Stimulated activated CD4-positive, alpha-beta T cell treated with anti-CD3 and anti-CD28 coated beads, Interleukin-4, amount 100 ng/mL, for 4 hours (primary cell): ENCODE measurements at places on chromosomes 2 and 18.

GRCh38 chr2:133004623-133005022 is 334.6 kb upstream of the LYPD1 start:
- no peak for DNase-seq

DNA sequence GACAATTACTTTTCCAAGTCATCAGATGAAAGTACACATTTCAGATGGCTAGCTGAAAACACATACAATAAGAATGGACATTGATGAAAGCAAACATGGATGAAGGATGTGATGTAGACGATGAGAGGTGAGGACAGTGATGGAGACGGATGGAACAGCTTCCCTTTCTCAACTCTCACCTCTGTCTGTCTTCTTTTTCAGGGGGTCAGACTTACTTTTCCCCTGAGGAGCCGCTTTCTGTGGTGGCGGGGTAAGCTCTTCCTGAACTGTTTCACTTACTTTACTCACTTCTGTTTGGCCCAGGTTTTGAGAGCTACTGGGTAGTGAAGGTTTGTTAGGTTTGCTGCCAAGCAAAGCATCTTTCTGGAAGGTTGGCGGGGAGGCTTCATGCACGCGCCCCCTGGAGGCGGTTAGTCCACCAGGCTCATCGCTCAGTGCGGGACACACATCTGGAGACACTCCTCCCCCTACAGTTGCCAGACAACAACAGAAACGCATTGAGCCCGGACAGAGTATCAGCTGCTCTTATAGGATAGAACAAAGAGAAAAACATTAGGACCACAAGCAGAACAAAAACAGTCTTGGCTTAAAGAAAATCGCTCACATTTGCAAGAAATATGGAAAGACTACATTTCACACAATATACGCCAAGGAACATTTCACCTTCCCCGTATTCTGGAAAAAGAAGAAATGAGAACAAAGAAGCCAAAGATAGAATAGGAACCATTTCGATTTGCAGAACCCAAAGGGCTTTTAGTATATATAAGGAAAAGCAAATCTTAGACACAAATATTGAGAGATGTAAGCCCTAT is 90.5 kb downstream of the MYOM1 start:
- peak; percentile 74 for DNase-seq

- DNase-seq, result no peak
Measured at GRCh38 chr2:232338759-232339106, 39.8 kb upstream of the ALPP start.

DNA sequence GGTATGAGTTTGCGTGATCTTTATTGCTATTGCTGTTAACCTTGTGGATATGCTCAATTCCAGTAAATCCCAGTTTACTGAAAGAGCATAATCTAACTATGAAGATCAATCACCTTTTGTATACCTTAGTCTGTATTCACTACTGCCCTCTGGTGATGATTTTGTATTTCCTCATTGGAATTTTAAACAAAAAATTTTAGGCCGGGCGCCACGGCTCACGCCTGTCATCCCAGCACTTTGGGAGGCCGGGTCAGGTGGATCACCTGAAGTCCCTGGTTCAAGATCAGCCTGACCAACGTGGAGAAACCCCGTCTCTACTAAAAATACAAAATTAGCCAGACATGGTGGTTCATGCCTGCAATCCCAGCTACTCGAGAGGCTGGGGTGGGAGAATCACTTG is 5.1 kb downstream of the COMMD1 start:
- no peak for DNase-seq

DNA sequence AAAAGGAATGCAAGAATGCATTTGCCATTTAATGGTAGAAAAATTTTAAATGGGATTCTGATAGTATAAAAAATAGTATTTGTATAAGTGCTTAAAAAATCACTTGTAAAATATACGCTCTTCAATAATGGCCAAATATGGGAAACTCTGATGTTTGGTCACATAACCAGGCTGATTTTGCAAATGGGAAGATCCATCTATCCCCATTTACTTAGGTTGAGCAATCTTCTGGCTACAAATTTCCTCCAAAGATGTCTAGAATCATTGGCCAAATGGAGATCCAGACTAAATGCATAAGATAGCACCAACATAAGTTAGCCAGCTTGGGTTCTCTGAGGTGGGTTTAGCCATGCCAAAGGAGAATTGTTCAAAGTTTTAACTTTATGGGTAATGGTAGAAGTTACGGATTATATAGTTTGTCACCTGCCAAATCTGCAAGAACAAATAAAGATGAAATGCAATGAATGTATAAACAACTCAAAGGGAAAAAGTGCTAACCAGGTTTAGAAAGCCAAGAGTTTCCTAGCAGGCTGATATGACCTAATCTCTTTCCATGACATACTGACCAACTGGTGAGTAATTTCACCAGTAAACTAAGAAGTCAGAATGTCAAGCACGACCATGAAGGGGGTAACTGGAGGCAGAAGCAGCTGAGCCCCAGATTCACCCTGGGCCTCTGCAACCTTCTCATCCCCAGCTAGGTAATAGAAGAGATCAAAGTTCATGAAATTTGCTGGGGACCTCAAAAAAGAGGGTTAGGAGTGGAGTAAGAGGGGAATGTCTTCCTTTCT is 10.0 kb downstream of the RHOB start:
- no peak for DNase-seq

DNA sequence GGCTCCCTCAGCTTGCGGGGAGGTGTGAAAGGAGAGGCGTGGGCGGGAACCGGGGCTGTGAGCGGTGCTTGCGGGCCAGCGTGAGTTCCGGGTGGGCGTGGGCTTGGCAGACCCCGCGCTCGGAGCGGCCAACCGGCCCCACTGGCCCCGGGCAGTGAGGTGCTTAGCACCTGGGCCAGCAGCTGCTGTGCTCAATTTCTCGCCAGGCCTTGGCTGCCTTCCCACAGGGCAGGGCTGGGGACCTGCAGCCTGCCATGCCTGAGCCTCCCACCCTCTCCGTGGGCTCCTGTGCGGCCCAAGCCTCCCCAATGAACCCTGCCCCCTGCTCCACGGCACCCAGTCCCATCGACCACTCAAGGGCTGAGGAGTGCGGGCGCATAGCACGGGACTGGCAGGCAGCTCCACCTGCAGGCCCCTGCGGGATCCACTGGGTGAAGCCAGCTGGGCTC is 48.2 kb downstream of the RNF138 start:
- DNase-seq, result no peak

DNA sequence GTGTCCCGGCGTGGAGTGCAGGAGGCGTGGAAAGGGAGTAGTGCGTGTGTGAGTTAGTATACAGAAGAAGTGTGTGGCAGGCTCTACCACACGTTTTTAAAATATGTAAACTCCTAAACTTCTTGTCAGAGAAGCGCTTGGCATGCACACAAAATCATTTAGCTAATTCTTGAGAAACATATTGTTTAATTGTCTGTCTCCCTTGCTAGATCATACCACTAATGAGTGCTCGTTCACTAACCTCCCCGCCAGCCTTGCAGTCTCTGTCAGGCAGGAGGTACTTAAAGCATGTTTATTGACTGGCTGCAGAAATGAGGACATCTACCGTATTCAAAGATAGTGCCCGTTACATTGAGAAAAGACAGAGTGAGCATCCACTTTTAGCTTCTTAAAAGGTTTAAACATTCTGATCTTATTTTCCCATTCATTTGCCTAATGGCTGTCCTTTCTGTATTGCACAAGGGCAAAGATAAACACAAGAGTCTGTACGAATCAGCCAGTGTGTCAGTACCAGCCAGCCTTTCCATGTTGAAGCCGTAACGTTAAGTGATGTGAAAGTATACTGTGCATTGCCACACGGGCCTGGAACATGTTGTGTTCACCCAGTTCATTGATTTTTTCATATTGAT is 41.4 kb downstream of the TRAPPC12 start:
- DNase-seq, result no peak

GRCh38 chr2:185284696-185285095 is 453.9 kb upstream of the FSIP2 start:
- DNase-seq, result no peak

DNA sequence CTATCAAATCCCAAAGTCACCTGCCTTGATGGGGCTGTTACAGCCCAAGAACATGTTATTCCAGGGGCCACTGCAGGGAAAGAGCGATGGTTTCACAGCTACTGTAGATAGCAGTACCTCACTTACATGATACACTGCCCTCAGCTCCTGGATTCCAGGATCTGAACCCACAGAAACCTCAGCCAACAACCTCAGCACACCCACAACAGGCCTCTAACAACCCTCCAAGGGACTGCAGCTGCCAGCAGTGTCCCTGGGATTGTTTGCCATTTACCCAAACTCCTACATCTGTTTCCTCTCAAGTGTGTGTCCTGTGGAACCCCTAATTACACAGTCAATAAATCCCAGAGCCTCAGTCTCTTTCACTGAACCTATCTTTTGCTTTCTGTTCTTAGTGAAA is 28.2 kb downstream of the OSBPL1A start:
- no peak for DNase-seq

- no peak for DNase-seq
Measured at GRCh38 chr2:62410015-62410453, 96.0 kb downstream of the TMEM17 start.

- DNase-seq, result no peak
Measured at GRCh38 chr2:237961637-237962036, 5.2 kb upstream of the UBE2F start.

GRCh38 chr2:241074901-241075540 is 27.1 kb downstream of the MTERF4 start:
- no peak for DNase-seq

GRCh38 chr2:37645836-37646235 is 25.6 kb downstream of the CDC42EP3 start:
- DNase-seq, result no peak

GRCh38 chr18:55830544-55830943 is 242.6 kb upstream of the TCF4 start:
- no peak for DNase-seq

DNA sequence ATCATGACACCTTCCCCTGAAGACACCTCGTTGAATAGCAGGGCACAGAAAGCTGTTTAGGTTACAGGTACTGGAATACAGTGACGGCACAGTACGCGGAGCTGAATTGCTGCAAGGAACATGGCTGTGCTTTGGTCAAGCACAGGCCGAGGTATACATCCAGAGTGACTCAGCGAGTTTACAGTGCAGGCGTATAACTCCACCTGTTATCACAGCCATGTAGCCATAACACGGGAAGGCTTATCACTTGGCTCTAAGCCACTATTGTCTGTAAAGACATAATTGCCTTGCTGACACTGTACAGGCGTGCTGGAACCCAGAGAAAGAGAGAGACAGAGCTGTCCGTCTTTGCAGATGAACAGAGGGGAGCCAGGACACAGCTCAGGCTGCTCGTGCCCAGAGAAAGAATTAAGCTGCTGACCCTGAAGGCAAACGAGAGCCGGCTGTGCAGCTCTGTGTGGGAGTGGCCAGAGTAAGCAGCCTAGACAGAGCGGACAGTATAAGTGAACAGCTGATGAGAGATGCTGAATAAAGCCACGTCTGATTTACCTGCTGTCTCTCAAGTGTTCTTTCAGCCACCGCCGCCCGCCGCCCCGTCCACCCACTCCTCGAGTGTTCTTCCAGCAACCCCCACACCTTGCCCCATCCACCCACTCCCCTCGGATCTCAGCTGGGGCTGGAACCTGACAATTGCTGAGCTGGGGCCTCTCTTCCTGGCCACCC is 87.3 kb upstream of the PPP1CB start:
- DNase-seq, result no peak

DNA sequence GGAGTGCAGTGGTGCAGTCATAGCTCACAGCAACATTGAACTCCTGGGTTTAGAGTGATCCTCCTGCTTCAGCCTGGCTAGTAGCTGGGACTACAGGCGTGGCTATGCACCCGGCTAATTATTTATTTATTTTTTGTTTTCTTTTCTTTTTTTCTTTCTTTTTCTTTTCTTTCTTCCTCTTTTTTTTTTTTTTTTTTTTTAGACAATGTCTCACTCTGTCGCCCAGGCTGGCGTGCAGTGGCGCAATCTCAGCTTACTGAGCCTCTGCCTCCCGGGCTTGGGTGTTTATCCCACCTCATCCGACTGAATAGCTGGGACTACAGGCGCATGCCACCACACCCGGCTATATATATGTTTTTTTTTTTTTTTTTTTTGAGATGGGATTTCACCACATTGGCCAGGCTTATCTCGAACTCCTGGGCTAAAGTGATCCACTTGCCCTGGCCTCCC is 1.4 kb upstream of the ANXA4 start:
- DNase-seq, result no peak

- DNase-seq, result no peak
Measured at GRCh38 chr2:175871331-175872004, 130.6 kb downstream of the LNPK start.

DNA sequence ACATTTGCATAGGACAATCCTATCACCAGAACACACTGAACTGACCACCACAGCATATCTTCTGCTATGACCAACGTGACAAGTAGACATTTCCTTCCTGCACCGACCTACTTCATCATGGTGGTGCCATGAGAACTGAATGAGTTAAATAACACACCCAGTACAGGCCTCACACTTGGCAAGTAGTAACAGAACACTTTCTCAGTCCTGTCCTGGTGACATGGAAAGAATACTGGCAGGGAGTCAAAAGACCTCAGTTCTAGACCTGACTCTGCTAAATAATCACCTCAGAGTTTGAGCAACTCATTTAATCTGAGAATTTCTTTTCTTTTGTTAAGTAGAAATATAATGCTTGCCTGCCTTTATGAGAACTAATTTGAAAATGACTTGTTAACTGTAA is 186.3 kb upstream of the SMAD7 start:
- DNase-seq, result no peak

DNA sequence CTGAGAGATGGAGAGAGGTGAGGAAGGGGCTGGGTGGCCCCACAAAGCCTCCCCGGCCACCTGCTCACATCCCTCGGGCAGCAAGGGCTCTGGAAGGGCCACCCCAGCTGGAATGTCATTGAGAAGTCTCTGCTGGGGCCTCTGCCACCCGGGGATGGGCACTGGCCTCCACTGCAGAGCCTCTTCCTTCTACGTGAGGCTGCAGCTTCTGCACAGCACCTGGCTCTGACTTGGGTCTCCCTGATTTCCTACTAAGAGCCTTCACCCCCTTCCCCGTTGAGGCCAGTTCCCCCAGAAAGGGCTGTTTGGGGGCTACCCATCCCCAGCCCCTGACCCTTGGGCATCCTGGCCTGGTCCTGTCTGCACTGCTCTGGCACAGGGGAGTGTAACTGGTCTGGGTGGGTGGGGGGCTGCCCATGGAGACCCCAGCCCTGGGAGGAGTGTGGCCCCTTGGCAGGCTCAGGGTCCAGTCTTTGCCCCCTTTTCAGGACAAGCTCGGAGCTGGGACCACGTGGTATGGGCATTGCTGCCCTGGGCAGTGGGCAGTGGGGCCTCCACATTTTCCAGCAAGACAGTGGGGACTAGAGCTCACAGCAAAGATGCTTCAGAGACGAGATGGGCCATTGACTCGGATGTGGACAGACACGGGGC is 5.6 kb downstream of the PDCD1 start:
- no peak for DNase-seq
